ENCODE measurements at places on chromosomes 6 and 20. TPM values are rescaled to one million over a fixed set of nuclear protein-coding genes. Genes with fewer than 3 reads are reported as not detected.

HUS1B gene
- 0.74 TPM for total RNA-seq

UNC5CL gene
- total RNA-seq = 0.36 TPM

PRDM13 gene
- total RNA-seq = not detected

PPP2R5D gene
- 63.6 TPM for total RNA-seq

STAU1 gene
- 103 TPM for total RNA-seq

BTNL2 gene
- not detected for total RNA-seq

KIFC1 gene
- 81.8 TPM for total RNA-seq

GSTA2 gene
- total RNA-seq = not detected
